Peyer's patch (tissue), 4 donors: ENCODE measurements at places on chromosomes 6 and 20. TPM values are rescaled to one million over a fixed set of nuclear protein-coding genes. Genes with fewer than 3 reads are reported as not detected.

- no peak for DNase-seq
- H3K4me3 ChIP-seq = no peak overlapping the region
- H3K4me1 ChIP-seq = no peaks in the 10 kb centered on the region
- H3K27ac ChIP-seq = no peak overlapping the region
- H3K36me3 ChIP-seq = no peaks in the 10 kb centered on the region
- no peaks in the 10 kb centered on the region for H3K27me3 ChIP-seq
Observed at GRCh38 chr6:143955971-143956370, 52.1 kb downstream of the PLAGL1 start.

- no peak for DNase-seq
- H3K27me3 ChIP-seq = no peaks in the 10 kb centered on the region
- H3K4me3 ChIP-seq = no peak overlapping the region
Observed at GRCh38 chr20:7161690-7162089, 394.2 kb downstream of the BMP2 start.

- no peak overlapping the region for H3K27ac ChIP-seq
- no peak for DNase-seq
- no peaks in the 10 kb centered on the region for H3K36me3 ChIP-seq
- no peaks in the 10 kb centered on the region for H3K4me1 ChIP-seq
- no peaks in the 10 kb centered on the region for H3K27me3 ChIP-seq
- H3K4me3 ChIP-seq = no peak overlapping the region
Observed at GRCh38 chr6:55617272-55617671, 38.3 kb upstream of the HMGCLL1 start.

- DNase-seq = no peak
- no peaks in the 10 kb centered on the region for H3K4me1 ChIP-seq
- H3K27ac ChIP-seq = no peak overlapping the region
- no peaks in the 10 kb centered on the region for H3K36me3 ChIP-seq
Observed at GRCh38 chr20:7742479-7742878, 197.8 kb downstream of the HAO1 start.

GRCh38 chr6:161082215-161082614 lies 90.6 kb downstream of the MAP3K4 start:
- H3K27me3 ChIP-seq = no peaks in the 10 kb centered on the region
- H3K4me1 ChIP-seq = no peaks in the 10 kb centered on the region
- DNase-seq = no peak
- H3K27ac ChIP-seq = no peak overlapping the region

DNA sequence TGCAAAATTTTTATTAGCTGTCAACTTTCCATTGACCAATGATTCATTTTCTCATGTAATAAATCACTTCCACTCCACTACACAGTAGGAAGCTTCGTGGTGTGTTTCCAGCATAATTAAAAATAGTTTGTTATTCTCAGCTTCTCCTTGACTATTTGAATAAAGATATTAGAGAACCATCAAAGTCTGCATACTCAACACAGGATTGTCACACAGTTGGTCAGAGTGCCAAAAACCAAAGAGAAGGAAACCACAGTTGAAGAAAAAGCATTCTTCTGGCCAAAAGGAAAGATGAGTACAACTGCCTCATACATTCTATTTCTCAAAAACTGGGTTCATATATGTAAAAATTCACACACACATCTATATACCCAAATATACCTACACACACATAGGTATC lies 455.1 kb upstream of the HSF2 start:
- H3K4me1 ChIP-seq = no peaks in the 10 kb centered on the region
- no peak for DNase-seq
- H3K36me3 ChIP-seq = no peaks in the 10 kb centered on the region
- no peak overlapping the region for H3K4me3 ChIP-seq
- no peaks in the 10 kb centered on the region for H3K27me3 ChIP-seq

GRCh38 chr6:56992703-56993102 lies 37.8 kb downstream of the BEND6 start:
- DNase-seq = no peak
- H3K27me3 ChIP-seq = no peaks in the 10 kb centered on the region

GRCh38 chr20:50762435-50763220 lies 31.2 kb downstream of the PARD6B start:
- no peak overlapping the region for H3K4me3 ChIP-seq
- H3K27ac ChIP-seq = peak overlapping the region; percentile 44
- H3K27me3 ChIP-seq = no peaks in the 10 kb centered on the region
- DNase-seq = no peak
- H3K4me1 ChIP-seq = no peaks in the 10 kb centered on the region

GRCh38 chr6:135506270-135506997 lies 8.9 kb upstream of the AHI1 start:
- H3K36me3 ChIP-seq = no peaks in the 10 kb centered on the region
- H3K4me1 ChIP-seq = no peaks in the 10 kb centered on the region
- H3K27ac ChIP-seq = no peak overlapping the region
- no peak for DNase-seq

GRCh38 chr6:32393665-32394420 lies 13.1 kb downstream of the BTNL2 start:
- H3K27ac ChIP-seq = no peak overlapping the region
- no peaks in the 10 kb centered on the region for H3K4me1 ChIP-seq
- H3K27me3 ChIP-seq = no peaks in the 10 kb centered on the region
- no peak overlapping the region for H3K4me3 ChIP-seq

- DNase-seq = no peak
- no peaks in the 10 kb centered on the region for H3K27me3 ChIP-seq
- H3K4me1 ChIP-seq = no peaks in the 10 kb centered on the region
- H3K4me3 ChIP-seq = no peak overlapping the region
- H3K27ac ChIP-seq = no peak overlapping the region
Observed at GRCh38 chr6:148943451-148943850, 196.6 kb downstream of the UST start.

GRCh38 chr6:45880159-45880558 lies 135.5 kb downstream of the CLIC5 start:
- H3K4me1 ChIP-seq = no peaks in the 10 kb centered on the region
- H3K4me3 ChIP-seq = no peak overlapping the region
- H3K36me3 ChIP-seq = no peaks in the 10 kb centered on the region

GRCh38 chr6:67210450-67210849 lies 1424.6 kb upstream of the ADGRB3 start:
- no peaks in the 10 kb centered on the region for H3K27me3 ChIP-seq
- no peak overlapping the region for H3K27ac ChIP-seq
- H3K4me3 ChIP-seq = no peak overlapping the region
- no peaks in the 10 kb centered on the region for H3K4me1 ChIP-seq
- DNase-seq = no peak

GRCh38 chr6:143811501-143812157 lies 31.5 kb upstream of the LTV1 start:
- no peak for DNase-seq
- H3K4me1 ChIP-seq = no peaks in the 10 kb centered on the region
- no peaks in the 10 kb centered on the region for H3K27me3 ChIP-seq
- H3K36me3 ChIP-seq = peaks cover 6% of the 10 kb centered on the region
- no peak overlapping the region for H3K4me3 ChIP-seq

GRCh38 chr6:15402406-15403045 lies 156.7 kb downstream of the JARID2 start:
- no peak overlapping the region for H3K27ac ChIP-seq
- H3K4me3 ChIP-seq = no peak overlapping the region
- no peaks in the 10 kb centered on the region for H3K27me3 ChIP-seq
- no peaks in the 10 kb centered on the region for H3K36me3 ChIP-seq
- DNase-seq = no peak
- H3K4me1 ChIP-seq = no peaks in the 10 kb centered on the region

DNA sequence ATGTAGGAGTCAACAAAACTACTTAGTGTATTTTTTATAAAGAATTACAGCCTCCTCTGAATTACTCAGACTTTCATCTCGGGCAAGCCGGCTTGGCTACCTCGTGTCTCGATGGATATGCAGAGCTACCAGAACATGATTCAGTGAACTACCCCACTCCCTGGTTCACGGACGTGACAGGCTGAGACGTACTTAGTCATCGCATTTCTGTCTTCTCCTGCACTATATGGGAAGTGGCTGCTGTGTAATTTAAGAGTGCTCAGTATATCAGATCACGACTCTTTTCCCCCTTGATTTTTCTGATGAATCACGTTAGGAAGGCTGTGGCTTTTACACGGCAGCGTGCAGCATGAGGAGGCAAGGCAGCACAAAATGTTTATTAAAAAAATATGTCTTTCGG lies 302.7 kb upstream of the ZFP64 start:
- DNase-seq = no peak
- no peaks in the 10 kb centered on the region for H3K36me3 ChIP-seq
- H3K27me3 ChIP-seq = no peaks in the 10 kb centered on the region
- no peak overlapping the region for H3K27ac ChIP-seq
- no peak overlapping the region for H3K4me3 ChIP-seq

GRCh38 chr6:40887079-40887791 lies 151.8 kb downstream of the UNC5CL start:
- no peaks in the 10 kb centered on the region for H3K36me3 ChIP-seq
- no peak overlapping the region for H3K27ac ChIP-seq
- H3K4me3 ChIP-seq = no peak overlapping the region
- DNase-seq = no peak
- no peaks in the 10 kb centered on the region for H3K4me1 ChIP-seq
- no peaks in the 10 kb centered on the region for H3K27me3 ChIP-seq

- H3K27me3 ChIP-seq = no peaks in the 10 kb centered on the region
- no peak for DNase-seq
- H3K36me3 ChIP-seq = no peaks in the 10 kb centered on the region
- H3K4me3 ChIP-seq = no peak overlapping the region
- H3K27ac ChIP-seq = no peak overlapping the region
Observed at GRCh38 chr6:111068866-111069234, 18.5 kb upstream of the SLC16A10 start.

DNA sequence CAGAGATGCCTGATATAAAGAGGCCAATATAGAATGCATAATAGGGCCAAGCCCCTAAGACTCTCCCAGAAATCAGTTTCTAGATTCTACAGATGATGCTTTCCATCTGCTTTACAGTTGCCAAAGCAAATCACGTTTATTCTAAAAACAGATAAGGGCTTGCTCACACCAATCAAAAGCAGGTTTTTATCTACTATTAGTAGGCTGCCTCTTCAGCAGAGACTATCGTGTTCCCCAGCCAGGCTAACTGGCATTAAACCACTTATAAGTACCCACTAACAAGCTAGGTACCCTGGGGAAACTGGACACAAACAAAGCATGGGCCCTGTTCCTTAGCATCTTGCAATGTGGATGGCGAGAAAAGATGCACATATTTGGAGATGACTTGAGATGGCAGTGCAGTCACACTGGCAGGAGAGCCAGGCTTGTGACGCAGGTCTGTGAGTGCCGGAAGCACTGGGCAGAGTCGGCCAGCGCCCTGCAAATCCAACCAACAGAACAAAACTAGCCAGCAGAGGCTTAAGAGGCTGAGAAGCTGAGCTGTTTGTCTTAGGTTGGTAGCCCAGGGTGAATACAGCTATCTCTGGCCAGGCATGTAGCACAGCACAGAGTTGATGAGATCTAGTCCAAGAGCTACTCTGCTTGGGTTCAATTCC lies 73.4 kb downstream of the GFOD1 start:
- H3K27ac ChIP-seq = peak overlapping the region; percentile 13
- H3K27me3 ChIP-seq = no peaks in the 10 kb centered on the region
- no peak for DNase-seq
- no peaks in the 10 kb centered on the region for H3K4me1 ChIP-seq
- no peaks in the 10 kb centered on the region for H3K36me3 ChIP-seq
- no peak overlapping the region for H3K4me3 ChIP-seq

GRCh38 chr6:79544939-79545450 lies 7.8 kb upstream of the LCA5 start:
- H3K27me3 ChIP-seq = no peaks in the 10 kb centered on the region
- H3K4me1 ChIP-seq = no peaks in the 10 kb centered on the region
- peak; percentile 56 for DNase-seq
- H3K4me3 ChIP-seq = no peak overlapping the region
- no peaks in the 10 kb centered on the region for H3K36me3 ChIP-seq

GRCh38 chr20:9460518-9460917 lies 53.9 kb upstream of the LAMP5 start:
- no peak for DNase-seq
- peaks cover 3% of the 10 kb centered on the region for H3K36me3 ChIP-seq
- no peak overlapping the region for H3K4me3 ChIP-seq
- H3K27me3 ChIP-seq = no peaks in the 10 kb centered on the region

DNA sequence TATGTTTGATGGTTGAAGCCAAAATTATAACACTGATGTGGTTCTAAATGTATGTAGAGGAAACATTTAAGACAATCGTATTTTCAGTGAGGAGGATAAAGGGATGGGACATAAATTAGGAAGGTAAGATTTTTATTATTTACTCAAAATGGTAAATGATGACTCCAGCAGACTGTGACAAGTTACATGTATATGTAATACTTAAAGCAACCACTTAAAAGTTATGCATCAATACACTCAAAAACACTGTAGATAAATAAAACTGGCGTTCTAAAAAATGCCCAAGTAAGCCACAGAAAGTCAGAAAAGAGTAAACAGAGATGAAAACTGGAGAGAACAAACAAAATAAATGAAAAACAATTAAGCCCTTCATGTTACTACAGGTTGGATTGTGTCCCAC lies 18.7 kb downstream of the HLA-DMB start:
- no peak for DNase-seq
- no peaks in the 10 kb centered on the region for H3K4me1 ChIP-seq
- H3K27ac ChIP-seq = no peak overlapping the region
- no peaks in the 10 kb centered on the region for H3K27me3 ChIP-seq

GRCh38 chr6:90305800-90306448 lies 9.3 kb upstream of the BACH2 start:
- no peaks in the 10 kb centered on the region for H3K4me1 ChIP-seq
- H3K4me3 ChIP-seq = no peak overlapping the region
- H3K27me3 ChIP-seq = no peaks in the 10 kb centered on the region
- DNase-seq = no peak
- no peaks in the 10 kb centered on the region for H3K36me3 ChIP-seq

GRCh38 chr6:107345393-107345792 lies 114.0 kb downstream of the PDSS2 start:
- H3K36me3 ChIP-seq = no peaks in the 10 kb centered on the region
- DNase-seq = no peak
- no peaks in the 10 kb centered on the region for H3K4me1 ChIP-seq
- no peak overlapping the region for H3K4me3 ChIP-seq
- no peaks in the 10 kb centered on the region for H3K27me3 ChIP-seq

DNA sequence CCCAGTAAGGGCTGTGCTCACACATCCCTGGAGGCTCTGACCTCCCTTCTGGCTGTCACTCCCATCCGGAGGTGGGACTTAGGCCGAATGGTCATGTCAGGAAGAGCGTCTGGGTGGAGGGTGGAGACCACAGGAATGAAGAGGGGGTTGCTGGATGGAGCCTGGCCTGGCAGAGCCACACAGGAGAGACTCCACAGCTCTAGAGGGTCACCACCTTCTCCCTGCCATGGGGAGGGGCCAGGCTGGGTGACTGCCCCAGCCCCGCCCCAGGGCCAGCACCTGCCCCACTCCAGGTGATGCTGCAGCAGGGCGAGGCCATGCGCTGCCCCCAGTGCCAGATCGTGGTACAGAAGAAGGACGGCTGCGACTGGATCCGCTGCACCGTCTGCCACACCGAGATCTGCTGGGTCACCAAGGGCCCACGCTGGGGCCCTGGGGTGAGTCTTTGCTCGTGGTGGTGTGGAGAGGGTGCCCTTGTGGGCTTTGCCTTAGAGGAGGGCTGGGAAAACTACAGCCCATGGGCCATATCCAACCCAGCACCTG lies 20.6 kb downstream of the RBCK1 start:
- no peaks in the 10 kb centered on the region for H3K27me3 ChIP-seq
- no peak overlapping the region for H3K4me3 ChIP-seq

Gene GPR63
- 4.1 TPM for total RNA-seq

Gene MYO6
- 89.1 TPM for total RNA-seq

Gene CCR6
- total RNA-seq = not detected

Gene FKBP5
- 247 TPM for total RNA-seq

Gene IER3
- total RNA-seq = 14.1 TPM

Gene DCDC2
- total RNA-seq = 0.27 TPM

Gene SLC52A3
- 28.4 TPM for total RNA-seq

Gene SCGN
- 11.5 TPM for total RNA-seq

Gene MARCKS
- 35.1 TPM for total RNA-seq

Gene AKAP7
- total RNA-seq = 24.7 TPM

Gene KCNK16
- total RNA-seq = not detected

Gene AKAP12
- total RNA-seq = 54.5 TPM

Gene LST1
- 2.5 TPM for total RNA-seq

Gene MEI4
- not detected for total RNA-seq

Gene DEFB127
- not detected for total RNA-seq

Gene ASIP
- not detected for total RNA-seq

Gene PLCB4
- total RNA-seq = 3.5 TPM
